ENCODE measurements at places on chromosomes 13 and 19.

- DNase-seq = no peak
These were observed 73.1 kb downstream of the TNFSF13B start for GRCh38 chr13:108342369-108343289.

DNA sequence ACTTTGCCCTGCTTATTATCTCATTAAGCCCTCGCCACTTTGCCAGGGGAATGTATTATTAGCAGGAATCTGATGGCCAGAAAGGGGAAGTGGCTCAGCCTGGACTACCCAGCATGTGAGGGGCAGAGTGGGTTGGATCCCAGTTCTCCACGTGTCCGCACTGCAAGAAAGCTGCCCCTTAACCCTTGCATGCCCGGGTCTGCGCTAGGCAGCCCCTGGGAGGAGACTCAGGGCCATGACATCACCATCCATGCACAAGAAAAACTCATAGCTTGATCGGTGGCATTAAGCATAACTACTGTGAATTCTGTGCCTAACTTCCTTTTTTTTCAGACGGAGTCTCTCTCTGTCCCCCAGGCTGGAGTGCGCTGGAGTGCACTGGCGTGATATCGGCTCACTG is 8.9 kb downstream of the CACNG8 start:
- DNase-seq = no peak

DNA sequence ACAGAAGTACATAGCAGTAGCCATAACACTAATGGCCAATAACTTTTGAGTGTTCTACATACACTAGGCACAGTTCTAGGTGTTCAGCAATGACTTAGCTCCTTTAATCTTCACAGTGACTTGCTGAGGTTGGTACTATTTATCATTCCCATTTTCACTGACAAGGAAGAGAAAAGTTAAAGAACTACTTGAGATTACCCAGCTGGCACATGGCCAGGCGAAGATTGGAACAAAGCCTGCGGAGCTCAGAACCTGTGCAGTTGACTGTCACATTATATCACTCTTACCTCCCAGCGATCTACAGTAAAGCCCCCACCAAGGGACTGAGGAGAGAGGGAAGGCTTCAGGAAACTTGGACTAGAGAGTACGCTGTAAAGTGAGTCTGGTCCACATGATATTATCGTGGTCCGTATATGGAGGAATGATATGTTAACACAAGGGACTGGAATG is 42.4 kb upstream of the WDFY2 start:
- no peak for DNase-seq

DNA sequence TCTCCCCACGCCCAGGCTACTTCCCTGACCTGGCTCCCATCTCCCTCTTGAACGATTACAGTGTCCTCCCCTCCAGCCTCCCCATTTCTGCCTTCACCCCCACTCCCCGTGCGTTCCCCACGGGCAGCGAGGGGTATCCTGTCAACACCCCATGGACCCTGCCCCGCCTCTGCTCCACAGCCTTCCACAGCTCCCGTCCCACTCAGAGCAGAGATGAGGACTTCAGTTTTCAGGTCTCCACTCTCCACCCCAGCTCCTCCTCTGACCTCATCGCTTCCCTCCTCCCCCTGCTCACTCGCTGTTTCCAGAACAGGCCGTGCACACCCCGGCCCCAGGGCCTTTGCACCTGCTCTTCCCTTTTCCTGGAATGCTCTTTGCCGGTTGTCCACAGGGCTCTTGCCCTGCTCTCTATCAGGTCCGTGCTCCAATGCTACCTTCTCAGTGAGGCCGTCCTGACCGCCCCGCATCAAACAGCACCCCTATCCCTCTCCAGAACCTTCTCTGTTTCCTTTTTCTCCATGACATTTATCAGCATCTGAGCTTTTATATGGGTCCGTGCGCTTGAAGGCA is 15.0 kb downstream of the LRRC4B start:
- DNase-seq = no peak

DNA sequence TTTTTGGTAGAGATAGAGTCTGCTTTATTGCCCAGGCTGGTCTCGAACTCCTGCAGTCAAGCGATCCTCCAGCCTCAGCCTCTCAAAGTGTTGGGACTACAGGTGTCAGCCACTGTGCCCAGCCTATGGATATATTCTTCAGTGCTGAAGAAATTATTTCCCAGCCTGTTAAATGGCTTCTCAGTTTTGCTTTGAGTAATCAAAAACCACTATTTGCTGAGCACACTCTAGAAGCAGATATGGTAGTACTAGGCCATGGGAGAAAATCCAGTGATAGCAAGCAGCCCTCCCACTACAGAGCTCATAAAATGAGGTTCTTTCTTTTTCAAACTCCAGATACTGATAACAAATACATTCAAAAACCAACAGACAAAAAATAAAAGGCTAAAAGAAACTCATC is 80.6 kb upstream of the CLDN10 start:
- DNase-seq = no peak

DNA sequence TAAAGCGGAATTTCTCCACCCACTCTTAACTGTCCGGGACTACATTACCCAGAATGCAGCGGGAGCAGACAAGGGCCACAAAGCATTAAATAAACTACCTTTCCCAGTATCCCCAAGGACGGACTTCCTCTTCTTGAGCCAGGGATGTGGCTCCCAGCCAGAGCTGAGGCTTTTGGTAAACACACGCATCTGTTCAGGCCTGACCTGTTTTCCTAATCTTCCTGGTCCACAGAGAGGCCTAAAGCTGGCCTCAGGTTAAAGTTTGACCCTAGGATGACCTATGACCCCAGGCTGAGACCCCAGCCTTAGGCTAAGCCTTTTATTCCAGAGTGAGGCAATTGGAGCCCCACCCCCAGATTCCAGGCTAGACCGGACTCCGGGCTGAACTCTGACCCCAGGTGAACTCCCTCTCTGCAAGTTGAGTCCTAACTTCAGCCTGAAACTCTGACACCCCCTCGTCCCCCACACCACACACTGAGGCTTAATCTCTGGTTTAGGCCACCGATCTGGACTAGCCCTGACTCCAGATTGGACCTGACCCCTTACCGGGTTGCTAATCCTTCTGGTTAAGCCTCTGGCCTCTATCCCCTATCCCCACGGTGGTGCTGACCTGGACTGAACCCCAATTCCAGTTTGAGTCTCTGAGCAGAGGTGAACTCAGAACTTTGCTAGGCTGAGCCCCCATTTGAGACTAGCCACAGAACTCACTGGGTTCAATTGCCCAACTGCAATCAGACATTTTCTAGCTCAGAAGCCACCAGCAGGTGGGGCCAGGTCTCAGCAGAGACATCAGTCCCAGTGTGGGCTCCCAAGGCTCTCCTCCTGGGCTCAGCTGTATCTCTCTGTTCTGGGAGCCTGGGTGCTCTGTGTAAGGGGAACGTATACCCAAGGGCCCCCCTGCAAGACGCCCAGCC is 750 bp upstream of the GPR108 start:
- peak; percentile 74 for DNase-seq

DNA sequence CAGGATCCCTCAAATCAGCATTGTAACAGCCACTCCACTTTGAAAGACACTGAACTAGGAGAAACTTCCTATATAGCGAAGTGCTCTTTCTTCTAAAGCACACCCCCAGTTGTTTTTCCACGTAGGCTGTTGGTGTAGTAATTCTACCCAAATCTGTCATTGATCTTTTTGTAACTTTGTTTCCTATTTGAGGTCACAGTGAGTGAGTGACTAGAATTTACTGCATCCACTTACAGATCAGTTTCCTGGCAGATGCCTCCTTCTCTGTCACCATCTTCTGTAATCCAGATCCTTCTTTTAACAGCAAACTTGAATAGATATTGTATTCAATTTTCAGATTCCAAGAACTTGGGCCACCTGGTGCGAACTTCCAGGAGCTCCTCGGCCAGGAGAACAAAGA is 15.3 kb downstream of the ZAR1L start:
- no peak for DNase-seq

DNA sequence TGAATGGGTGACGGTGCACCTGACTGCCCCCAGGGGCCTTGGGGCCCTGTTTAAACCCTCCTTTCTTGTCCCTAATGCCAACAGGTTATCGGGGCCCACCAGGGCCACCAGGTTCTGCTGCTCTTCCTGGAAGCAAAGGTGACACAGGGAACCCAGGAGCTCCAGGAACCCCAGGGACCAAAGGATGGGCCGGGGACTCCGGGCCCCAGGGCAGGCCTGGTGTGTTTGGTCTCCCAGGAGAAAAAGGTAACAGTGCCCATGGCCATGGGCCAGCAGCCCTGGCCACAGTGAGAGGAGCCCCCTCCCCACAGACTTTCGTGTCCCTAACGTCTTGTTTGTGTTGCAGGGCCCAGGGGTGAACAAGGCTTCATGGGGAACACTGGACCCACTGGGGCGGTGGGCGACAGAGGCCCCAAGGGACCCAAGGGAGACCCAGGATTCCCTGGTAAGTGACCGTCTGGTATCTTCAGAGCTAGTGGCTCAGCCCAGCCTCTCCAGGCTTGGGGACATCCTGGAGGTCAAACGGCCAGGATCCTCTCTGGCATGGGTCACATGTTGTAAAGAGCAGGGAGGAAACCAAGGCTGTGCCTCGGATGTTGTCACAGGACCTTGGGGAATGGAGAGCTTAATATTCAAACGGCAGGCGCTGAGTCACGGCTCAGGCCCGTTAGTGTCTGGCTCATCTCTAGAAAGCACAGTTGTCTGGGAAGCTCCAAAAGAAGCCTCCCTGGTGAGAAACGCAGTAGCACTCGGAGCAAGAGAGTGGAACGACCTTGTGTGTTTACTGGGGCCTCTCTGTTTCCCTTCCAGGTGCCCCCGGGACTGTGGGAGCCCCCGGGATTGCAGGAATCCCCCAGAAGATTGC is 58.3 kb downstream of the RAB20 start:
- no peak for DNase-seq

- no peak for DNase-seq
These were observed 5.7 kb downstream of the TBCB start for GRCh38 chr19:36120984-36121358.

GRCh38 chr13:39302820-39303219 is 264.6 kb downstream of the NHLRC3 start:
- DNase-seq = no peak

DNA sequence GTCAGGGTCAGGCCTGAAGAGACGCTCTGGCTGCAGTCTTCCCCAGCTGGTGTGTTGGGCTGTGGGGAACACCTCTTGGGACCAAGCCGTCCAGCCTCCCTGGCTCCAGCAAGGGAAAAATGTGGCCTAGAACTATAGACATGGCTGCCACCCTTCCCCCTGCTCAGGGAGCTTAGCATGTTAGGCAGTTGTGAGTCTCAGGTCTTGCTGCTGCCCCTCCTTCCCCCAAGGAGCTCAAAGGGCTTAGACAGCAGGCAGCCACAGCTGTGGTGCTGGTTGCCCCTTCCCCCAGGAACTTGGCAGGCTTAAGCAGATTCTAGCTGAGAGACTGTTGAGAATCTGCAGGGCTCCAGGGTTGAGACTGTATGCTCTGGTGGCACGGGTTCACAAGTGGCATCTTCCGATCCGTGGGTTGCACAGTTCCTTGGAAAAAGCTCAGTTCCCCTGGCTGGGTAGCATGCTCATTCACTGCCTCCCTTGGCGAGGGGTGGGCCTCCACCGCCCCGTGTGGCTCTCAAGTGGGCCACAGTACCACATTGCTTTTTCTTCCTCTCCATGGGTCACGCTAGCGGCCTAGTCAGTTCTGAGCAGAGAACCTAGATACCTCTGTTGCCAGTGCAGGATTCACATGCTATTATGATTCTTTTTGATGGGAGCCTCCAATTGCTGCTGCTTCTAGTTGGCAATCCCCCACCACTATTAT is 1258.6 kb downstream of the OLFM4 start:
- DNase-seq = no peak

GRCh38 chr13:104757712-104758111 is 1691.5 kb upstream of the SLC10A2 start:
- DNase-seq = no peak

Data from activated CD4-positive, alpha-beta T cell treated with anti-CD3 and anti-CD28 coated beads, Interleukin-2, amount 50 U/mL, for 4 hours (primary cell).